Activated CD8-positive, alpha-beta memory T cell treated with anti-CD3 and anti-CD28 coated beads, Interleukin-2, amount 10 ng/mL, durations not matched to agents 7 days and 5 days (primary cell): ENCODE measurements at places on chromosomes 12 and 14. TPM values are rescaled to one million over a fixed set of nuclear protein-coding genes. Genes with fewer than 3 reads are reported as not detected.

The DAO gene
- not detected for total RNA-seq

DNA sequence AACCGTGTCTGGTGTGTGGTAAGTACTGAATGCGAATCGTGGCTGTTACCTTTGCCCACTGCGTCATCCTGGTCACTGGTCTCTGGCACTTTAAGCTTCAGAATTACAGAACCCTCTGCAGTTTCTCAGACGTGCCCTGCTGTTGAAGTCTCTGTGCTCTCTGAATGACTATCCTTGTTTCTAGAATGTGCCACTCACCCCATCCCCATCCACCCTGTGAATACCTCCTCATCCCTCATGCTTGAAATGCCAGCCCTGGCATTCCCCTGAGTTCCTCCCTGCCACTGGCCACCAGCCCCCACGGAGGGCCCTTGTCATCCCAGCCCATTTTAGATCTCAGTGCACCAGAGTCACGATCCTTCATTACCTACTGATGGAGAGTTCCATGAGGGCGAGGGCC, 21.3 kb downstream of the TPCN1 start:
- DNase-seq, result no peak

The FOXM1 gene
- total RNA-seq, result 155 TPM

DNA sequence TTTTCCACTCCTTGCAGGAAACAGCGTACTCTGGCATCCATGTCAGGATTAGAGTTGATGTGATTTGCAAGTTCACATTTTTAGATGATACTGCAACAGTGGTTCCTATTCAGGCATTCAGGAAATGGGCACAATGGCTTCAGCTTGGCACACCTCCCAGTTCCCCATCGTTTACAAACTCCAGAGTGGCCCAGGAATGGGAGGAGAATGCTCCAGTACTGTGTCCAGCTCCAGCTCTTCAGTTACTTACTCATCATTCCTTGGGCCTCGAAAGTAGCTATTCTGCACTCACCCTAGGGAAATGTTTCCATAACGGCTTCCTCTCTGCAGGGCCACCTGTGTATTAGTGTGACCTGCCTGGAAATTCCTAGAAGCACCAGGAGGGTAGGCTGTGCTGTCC, 239.7 kb upstream of the RGS6 start:
- DNase-seq, result no peak

The HOXC13 gene
- not detected for total RNA-seq

GRCh38 chr12:83659321-83659720, 972.6 kb downstream of the TMTC2 start:
- no peak for DNase-seq

DNA sequence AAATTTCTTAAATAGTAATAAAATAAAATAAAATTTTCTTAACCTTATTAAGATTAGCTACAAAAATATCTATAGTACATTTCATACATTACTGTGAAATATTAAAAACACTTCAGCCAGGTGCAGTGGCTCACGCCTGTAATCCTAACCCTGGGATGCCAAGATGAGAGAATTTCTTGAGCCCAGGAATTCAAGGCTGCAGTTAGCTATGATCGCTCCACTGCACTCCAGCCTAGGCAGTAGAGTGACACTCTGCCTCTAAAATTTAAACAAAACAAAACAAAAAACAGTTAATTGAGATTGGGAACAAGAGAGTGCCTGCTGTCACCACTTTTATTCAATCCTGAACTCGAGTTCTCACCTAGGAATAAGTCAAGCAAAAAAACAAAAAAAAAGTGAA, 95.0 kb upstream of the CPNE8 start:
- no peak for DNase-seq

GRCh38 chr12:93221841-93222240, 155.9 kb upstream of the NUDT4 start:
- no peak for DNase-seq

DNA sequence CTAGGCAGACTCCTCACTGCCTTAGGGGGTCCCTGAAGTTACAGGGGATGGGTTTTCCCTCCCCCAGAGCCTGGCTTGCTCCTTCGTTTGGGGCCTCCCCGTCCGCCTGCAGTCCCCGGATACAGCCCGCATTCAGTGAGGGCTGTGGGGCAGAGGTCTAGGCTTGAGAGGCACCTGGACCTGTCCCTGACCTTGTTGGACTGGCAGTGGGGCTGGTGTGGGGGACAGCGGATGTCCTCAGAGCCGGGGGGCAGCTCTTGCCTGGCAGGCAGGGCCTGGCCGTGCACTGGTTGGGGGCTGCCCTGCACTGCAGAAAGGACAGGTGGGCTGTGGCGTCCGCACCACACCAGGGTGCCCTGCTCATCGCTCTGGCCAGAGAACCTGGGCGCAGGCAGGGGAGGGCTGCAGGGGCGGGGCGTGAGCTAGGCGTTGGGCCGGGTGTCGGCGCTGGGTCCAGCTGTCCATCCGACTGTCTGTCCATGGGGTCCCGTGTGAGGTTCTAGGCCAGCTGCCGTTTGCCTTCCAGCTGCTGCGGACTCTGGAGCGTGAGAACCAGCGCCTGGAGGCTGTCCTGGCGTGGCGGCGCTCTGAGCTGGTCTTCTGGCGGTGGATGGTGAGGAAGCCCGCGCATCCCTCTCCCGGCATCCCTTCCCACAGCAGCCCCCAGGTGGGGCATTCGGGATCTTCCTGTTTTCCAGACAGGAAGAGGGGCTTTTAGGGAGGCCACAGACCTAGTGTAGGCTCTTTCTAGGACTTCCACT, 6.0 kb downstream of the TEDC1 start:
- no peak for DNase-seq

The RNASE7 gene
- not detected for total RNA-seq

GRCh38 chr14:75984674-75985073, 889 bp upstream of the IFT43 start:
- no peak for DNase-seq

DNA sequence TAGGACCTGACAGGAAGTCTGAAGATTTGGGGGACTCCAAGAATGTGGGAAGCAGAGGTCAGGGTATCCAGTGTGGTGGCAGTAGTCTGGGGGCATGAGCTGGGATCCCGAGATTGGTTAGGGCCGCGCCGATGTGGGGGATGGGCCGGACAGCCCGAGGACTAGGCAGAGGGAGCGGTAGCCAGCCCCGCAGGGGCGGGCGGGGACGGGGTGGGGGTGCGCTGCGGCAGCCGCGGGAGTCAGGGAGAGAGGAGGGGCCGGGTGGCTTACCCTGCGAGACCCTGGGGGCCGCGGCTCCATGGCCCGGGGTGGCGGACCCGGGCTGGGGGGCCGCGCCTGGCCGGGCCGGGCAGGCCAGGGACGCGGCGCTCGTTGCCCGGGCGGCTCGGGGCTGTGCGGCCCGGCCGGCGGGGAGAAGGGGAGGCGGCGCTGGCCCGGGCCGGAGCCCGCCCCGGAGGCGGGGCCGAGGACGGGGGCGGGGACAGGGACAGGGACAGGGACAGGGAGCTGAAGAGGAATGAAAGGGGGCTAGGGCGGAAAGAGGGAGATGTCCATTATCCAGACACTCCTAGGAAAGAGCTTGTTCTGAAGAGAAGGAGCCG, 5.6 kb downstream of the ZNF385A start:
- no peak for DNase-seq
